ENCODE measurements at places on chromosomes 4 and X.

DNA sequence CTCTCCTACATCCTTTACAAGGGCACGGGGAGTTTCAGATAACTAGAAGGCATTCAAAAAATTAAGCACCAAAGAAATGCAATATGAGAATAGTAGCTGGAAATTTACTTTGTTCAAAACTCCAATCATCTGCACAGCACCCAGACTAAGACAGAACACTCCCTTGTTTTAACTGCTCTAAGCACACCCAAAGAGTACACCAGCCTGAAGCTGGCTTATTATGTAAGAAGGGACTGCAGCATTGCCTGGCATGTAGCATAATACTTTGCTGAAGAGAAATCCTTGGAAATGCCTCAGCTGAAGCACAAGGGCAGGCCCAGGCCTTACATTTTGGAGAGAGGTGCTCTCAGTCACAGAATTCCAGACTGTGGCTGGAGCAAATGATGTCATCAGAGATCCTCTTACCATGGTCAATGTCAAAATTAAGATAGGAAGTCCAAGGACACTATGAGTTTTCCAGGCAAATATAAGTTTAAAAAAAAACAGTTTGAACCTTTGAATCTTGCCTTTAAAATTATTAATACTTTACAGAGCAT is 14.8 kb downstream of the ARHGEF6 start:
- DNase-seq, result no peak

DNA sequence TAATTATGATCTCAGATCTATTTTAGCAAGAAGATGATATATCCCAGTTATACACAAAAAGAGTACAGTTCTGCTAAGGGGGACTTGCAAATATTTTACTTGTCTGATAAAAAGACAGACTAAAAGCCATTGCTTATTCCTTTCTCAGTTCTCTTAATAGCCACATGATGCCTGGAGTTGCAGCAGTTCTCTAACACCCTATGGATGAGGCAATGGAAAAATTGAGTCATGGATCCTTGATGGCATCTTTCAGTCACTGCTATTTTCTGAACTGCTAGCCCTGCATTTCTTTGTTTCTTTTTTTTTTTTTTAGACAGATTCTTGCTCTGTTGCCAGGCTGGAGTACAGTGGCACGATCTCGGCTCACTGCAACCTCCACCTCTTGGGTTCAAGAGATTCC is 1956.7 kb downstream of the C4orf33 start:
- DNase-seq, result no peak

GRCh38 chr4:73674451-73674919 is 54.2 kb upstream of the RASSF6 start:
- DNase-seq, result no peak

GRCh38 chrX:82676386-82676785 is 831.7 kb upstream of the POU3F4 start:
- DNase-seq, result no peak

- no peak for DNase-seq
These were observed 9.4 kb downstream of the LETM1 start for GRCh38 chr4:1846580-1846979.

GRCh38 chrX:51440365-51440764 is 56.0 kb downstream of the NUDT11 start:
- no peak for DNase-seq

- no peak for DNase-seq
These were observed 75.0 kb downstream of the PTTG2 start for GRCh38 chr4:38034986-38035882.

- no peak for DNase-seq
These were observed 79.8 kb upstream of the PPP1R2C start for GRCh38 chrX:42857766-42858165.

- DNase-seq, result no peak
These were observed 240.0 kb upstream of the PSAPL1 start for GRCh38 chr4:7674706-7675105.

- no peak for DNase-seq
These were observed 14.0 kb downstream of the MTM1 start for GRCh38 chrX:150582338-150582948.

DNA sequence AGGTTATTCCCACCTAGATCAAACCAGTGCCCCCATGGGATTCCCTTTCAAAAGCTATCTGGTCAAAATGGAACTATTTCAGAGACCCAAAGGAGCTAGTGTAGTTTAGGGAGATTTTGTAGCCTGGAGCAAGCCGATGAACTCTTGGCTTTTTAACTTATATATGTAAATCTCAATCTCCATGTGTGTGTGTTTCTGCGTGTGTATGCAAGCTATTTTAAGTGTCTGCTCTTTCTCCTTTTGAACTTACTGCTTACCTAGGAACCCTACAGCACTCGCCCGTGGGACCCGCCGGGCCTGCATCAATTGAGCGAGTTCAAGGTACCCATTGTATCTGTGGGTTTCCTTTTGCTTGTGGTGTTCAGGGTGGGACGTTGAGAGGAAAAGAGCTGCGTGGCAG is 10.4 kb downstream of the CSTF2 start:
- no peak for DNase-seq

DNA sequence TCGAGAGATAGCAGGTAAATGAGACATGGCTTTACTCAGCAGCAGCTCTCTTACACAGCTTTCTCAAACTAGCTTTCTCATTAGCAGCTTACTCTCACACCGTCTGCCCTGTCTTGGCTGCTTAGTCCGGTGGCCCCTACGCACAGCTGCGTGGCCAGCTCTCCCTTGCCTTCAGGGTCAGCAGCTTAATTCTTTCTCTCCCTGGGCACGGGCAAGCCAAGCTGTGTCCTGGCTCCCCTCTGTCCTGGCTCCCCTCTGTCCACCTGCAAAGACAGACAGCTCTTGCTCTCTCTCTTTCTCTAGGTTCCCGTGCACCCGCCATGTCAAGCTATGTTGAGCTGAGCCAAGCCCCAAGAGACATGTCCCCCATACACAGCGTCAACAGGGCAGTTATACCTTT is 39.4 kb downstream of the ZNF185 start:
- no peak for DNase-seq

- no peak for DNase-seq
These were observed 59.4 kb upstream of the TLL1 start for GRCh38 chr4:165813606-165814005.

- DNase-seq, result no peak
These were observed 13.7 kb downstream of the BMX start for GRCh38 chrX:15514279-15514678.

- no peak for DNase-seq
These were observed 336.9 kb upstream of the TRAM1L1 start for GRCh38 chr4:117422297-117422696.

GRCh38 chr4:2735869-2736268 is 20.3 kb downstream of the TNIP2 start:
- DNase-seq, result no peak

DNA sequence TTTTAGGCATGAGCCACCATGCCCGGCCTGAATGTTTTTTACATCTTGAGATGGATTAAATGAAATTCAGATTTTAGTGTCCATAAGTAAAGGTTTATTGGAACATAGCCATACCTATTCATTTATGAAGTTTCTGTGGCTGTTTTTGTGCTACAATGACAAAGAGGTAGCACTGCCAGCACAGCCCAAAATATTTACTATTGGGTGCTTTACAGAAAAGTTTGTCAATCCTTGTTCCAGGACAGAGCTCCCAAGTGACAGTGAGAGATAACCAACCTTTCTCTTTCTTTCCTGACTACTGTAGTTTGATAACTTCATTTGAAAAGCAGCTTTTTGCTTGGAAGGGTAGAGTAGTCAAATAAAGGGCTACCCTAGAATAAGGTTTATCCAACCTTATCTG is 116.2 kb downstream of the CAMK2D start:
- no peak for DNase-seq

DNA sequence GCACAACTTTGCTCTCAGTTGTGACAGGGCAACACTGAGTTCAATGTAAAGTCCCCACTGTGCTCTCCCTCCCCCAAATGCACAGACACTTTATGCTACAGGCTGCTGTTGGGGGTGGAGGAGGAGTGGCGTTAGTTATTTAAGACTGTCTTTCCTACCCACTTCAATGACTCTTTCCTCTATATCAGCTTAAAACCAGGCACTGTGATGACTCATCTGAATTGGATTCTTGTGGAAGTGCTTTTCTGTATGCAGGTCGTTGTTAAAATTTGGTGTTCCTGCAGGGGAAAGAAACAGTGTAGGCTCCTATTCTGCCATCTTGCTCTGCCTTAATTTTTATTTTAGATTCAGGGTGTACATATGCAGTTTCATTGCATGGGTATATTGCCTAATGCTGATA is 1157.2 kb upstream of the ADGRL3 start:
- no peak for DNase-seq

DNA sequence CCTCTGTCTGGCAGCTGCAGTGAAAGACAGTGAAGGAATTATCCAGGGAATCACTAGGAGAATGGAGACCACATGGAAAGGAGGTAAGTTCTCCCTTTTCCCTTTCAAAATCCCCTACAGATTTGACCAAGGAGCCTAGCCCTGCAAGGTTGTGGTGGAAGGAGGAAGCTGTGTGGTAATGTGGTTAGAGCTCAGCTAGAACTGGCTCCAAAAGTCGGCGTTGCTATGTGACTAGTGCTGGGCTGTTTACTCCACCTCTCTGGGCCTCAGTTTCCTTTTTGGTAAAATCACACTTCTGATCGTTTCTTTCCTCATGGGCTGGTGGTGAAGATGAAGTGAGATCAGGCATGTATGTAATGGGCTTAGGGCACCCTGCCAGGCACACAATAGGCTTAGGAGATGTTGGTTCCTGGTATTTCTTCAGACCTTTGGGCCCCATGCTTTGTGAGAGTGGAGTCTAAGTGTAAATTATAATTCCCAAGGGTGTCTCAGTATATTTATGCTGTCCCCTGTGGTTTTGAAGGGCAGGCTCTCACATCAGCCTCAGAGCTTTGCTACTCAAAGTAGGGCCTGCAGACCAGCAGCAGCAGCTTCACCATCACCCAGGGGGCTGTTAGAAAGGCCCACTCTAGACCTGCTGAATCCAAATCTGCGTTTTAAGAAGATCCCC is 183.7 kb upstream of the BCOR start:
- no peak for DNase-seq

- DNase-seq, result no peak
These were observed 157.0 kb downstream of the FRAS1 start for GRCh38 chr4:78214078-78214477.

GRCh38 chr4:26021417-26022345 is 107.7 kb downstream of the SMIM20 start:
- no peak for DNase-seq

Measured in RWPE2 (cell line).